BJ (cell line): ENCODE measurements at places on chromosomes 3 and 15. TPM values are rescaled to one million over a fixed set of nuclear protein-coding genes. Genes with fewer than 3 reads are reported as not detected.

EXD1 gene
- polyA plus RNA-seq = not detected in 2 replicates

RPL29 gene
- polyA plus RNA-seq = 1,978 and 2,324 TPM in 2 replicates

LRRIQ4 gene
- not detected in 2 replicates for polyA plus RNA-seq

MKRN2OS gene
- not detected in 2 replicates for polyA plus RNA-seq

KCNMB3 gene
- 0.83 and 1.3 TPM in 2 replicates for polyA plus RNA-seq
